ENCODE measurements at places on chromosomes 11 and 22.

DNA sequence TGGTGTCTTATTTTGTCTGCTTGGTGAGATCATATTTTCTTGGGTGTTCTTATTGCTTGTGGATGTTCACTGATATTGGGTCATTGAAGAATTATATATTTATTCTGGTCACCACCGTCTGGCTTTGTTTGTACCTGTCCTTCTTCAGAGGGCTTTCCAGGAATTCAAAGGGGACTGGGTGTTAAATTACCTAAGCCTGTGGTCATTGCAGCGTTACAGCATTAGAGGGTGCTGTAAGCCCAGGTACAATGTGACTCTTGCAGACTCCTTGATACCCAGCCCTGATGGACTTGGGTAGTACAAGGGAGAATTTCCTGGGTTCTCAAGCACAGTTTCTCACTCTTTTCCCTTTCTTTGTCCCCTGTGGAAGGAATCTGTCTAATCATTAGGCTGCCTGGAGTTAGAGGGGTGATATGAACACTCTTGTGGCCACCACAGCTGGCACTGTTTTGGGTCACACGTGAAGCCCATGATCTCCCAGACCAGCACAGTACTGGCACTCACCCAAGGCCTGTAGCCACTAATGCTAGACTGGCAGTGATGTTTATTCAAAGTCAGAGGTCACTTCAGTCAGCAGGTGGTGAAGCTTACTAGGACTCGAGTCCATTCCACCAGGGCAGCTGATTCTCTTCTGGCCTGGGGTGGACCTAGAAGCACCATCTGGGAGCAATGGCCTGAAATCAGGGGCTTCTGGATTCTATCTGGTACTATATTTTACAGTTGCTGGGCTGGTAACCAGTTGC, 56.1 kb upstream of the NARS2 start:
- DNase-seq: no peak

DNA sequence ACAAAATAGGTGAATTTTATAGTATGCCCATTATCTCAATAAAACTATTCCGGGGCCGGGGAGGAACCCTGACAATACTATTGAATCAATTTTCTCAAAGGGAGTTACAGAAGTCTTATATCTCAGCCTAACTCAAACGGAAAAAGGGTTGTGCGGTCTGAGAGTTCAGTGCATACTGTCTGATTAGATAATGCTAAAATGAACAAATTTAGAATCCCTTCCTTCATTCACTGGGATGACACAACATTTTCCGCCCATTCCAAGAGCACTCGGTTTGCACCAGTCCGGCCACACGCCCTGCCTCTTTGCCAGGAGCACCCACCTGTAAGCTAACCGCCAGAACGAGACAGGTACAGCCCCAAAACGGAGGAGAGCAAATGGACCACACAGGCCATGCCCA, 50.0 kb upstream of the NFRKB start:
- DNase-seq: no peak

DNA sequence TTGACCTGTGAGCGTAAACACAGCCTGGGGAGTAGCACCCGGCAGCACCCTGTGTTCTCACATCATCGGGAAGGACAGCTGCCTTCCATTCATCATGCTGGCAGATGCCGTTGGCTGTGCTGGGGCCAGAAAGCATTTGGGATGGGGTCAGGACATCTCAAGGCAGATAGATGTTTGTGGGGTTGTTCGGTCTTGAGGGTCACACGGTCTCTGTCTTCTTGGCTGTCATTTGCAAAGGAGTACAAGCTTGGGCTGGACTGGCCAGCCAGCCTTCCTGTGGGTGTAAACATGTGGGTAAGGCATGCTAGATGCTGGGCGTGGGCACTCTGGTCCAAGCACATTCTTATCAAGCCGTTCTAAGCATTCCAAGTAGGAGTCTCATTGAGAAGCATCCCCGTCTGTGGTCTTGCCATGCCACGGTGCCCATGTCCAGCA, 81.4 kb downstream of the TBC1D22A start:
- DNase-seq: no peak

GRCh38 chr11:36454941-36455631, 55.0 kb downstream of the TRAF6 start:
- DNase-seq: no peak

DNA sequence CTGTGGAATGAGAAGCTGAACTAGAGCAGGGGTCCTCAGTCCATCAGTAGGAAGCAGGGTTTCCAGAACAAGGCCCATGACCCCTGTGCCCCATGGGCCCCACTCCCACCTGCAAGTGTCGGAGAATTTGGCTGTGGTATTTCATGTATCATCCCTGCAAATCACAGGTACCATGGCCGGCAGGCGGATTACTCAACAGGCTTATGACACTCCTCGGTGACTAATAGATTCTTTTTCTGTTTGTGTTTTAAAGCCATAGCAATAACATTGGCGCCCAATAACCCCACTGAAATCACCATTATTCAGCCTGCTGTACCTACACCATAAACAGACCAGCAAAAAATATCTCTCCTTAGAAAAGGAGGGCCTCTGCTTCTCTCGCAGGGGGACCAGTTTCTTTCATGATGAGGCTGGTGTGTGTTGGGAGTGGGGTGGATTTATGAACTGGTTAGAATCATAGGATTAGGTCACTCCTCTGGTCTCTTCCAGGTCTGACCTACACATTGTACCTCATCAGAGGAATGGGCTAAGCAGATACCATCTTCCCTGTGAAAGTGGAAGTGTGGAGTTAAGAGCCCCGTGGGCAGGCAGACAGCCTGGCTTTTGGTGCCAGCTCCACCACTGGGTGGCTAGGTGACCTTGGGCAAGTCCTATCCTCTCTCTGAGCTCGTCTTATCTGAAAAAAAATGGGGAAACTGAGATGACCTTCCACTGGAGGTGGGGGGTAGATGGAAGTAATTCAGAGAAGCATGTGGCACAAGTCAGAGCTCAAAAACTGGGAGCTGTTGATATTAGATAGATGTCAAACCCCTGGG, 60.2 kb upstream of the WNT11 start:
- no peak for DNase-seq

GRCh38 chr11:57330029-57330428, 5.3 kb upstream of the TNKS1BP1 start:
- no peak for DNase-seq

All from hematopoietic multipotent progenitor cell (in vitro differentiated cells).